H9 (cell line): ENCODE measurements at places on chromosomes 7 and 10.

GRCh38 chr7:83921941-83922607 lies 272.5 kb downstream of the SEMA3A start:
- no peak overlapping the region for H3K4me3 ChIP-seq
- H3K27me3 ChIP-seq = no peaks in the 10 kb centered on the region
- H3K27ac ChIP-seq = no peak overlapping the region

DNA sequence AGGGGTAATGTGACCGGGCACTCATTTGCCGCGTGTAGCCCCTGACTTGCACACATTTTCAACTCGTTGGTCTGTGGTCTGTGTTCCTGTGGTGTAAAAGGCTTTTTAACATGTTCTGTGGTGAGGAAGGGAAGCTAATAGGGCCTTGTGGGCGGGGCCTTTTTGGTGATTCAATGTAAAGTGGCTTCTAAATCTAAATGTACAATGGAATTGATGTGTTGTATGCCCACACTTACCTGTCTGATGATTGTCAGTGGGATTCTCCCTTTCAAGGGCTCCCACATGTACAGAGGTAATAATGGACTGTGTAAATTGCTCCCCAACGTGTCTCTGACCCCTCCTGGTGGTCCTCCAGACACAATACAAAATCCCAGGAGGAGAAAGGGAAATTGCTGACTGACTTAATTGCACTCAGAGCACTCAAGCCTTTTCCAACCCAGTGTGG lies 43.1 kb upstream of the GATAD1 start:
- H3K36me3 ChIP-seq = no peaks in the 10 kb centered on the region
- DNase-seq = no peak
- no peaks in the 10 kb centered on the region for H3K4me1 ChIP-seq

DNA sequence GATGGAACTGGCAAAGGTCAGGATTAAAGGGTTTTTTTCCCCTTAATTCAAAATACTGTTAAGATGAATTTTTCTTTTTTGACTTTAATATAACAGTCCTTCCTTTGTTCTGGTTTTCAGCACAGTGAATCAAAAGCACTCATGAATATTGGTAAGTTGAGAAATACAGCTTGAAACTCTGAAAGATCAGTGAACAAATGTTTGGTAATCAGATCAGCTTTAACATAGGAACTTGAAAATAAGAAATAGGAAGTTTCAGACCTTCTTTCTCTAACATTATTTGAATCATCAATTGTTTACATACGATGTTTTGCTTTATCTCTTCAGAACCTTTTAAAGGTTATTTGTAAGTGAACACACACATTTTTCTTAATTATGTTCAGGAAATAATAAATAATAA lies 90.5 kb downstream of the SGMS1 start:
- 0 out of 2 replicates have a peak, but pooled peaks cover 2% of the 10 kb centered on the region for H3K4me1 ChIP-seq
- no peak overlapping the region for H3K4me3 ChIP-seq
- DNase-seq = no peak

DNA sequence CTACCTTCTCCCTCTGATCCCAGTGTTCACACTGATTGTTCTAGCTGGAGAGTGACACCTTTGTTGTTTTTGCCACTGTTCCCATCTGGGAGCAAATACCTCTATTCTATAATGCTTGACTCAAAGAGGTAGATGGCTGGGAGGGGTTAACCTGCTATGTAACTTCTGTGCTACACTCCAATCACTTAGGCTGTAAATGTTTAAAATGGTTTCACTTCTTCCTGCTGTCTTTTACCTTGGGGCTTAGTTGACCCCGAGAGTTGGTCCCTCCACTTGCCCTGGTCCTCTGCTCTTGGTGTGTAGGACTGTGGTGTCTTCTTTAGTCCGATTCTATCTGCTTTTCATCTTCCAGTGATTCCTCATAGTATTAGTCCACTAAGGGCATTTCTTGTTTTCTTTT lies 22.3 kb downstream of the KLHDC10 start:
- H3K4me1 ChIP-seq = no peaks in the 10 kb centered on the region
- DNase-seq = no peak
- H3K27ac ChIP-seq = no peak overlapping the region
- H3K27me3 ChIP-seq = no peaks in the 10 kb centered on the region

DNA sequence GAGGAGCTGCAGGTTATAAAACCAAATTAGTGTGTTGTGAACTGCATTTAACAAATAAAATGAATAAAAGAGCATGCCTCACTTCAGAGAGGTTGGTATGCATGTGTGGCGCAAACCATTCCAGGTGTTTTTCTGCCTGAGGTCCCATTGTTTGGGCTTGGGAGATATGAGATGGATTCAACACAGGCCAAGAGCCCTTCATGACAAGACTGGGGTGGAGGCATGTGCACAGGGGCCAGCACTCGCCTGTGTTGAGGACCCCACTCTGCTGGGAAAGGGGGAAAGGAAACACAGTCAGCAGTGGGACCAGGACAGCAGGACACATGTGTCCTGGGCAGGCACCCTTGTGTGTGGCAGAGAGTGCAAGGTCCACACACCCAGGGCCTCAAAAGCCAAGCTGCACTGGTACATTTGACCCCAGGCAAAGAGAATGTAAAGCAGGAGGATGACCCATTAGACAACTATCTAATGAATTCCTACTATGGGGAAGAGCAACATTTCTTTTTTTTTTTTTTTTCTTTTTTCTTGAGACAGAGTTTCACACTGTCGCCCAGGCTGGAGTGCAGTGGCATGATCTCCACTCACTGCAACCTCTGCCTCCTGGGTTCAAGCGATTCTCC lies 9.2 kb upstream of the SLC18A3 start:
- peaks cover 8% of the 10 kb centered on the region; the same call in 1 of the 2 replicates for H3K27me3 ChIP-seq
- no peaks in the 10 kb centered on the region for H3K36me3 ChIP-seq
- H3K27ac ChIP-seq = no peak overlapping the region
- no peaks in the 10 kb centered on the region for H3K4me1 ChIP-seq
- H3K4me3 ChIP-seq = no peak overlapping the region
- DNase-seq = no peak

- H3K27ac ChIP-seq = no peak overlapping the region
- DNase-seq = peak; percentile 20
- H3K4me1 ChIP-seq = peaks cover 2% of the 10 kb centered on the region; the same call in 1 of the 2 replicates
- no peak overlapping the region for H3K4me3 ChIP-seq
- no peaks in the 10 kb centered on the region for H3K36me3 ChIP-seq
Measured at GRCh38 chr10:110158051-110159005, 49.1 kb upstream of the MXI1 start.
